Activated CD4-positive, alpha-beta T cell treated with anti-CD3 and anti-CD28 coated beads, Interleukin-2, amount 10 ng/mL, durations not matched to agents 24 days and 14 days (primary cell): ENCODE measurements at places on chromosomes 2 and 18. TPM values are rescaled to one million over a fixed set of nuclear protein-coding genes. Genes with fewer than 3 reads are reported as not detected.
A peak's percentile ranks its signal among the peaks of the same experiment; 100 is the strongest.

Gene SGPP2
- total RNA-seq, result 22.9 and 23.0 TPM in 2 replicates

Gene DYNAP
- total RNA-seq, result not detected in 2 replicates

Gene POU3F3
- not detected in 2 replicates for total RNA-seq

Gene SLC5A7
- total RNA-seq, result not detected in 2 replicates

Gene LINC00305
- not detected in 2 replicates for total RNA-seq

Gene OBSL1
- 0.26 and 0.47 TPM in 2 replicates for total RNA-seq

Gene NHEJ1
- 20.7 and 22.8 TPM in 2 replicates for total RNA-seq

DNA sequence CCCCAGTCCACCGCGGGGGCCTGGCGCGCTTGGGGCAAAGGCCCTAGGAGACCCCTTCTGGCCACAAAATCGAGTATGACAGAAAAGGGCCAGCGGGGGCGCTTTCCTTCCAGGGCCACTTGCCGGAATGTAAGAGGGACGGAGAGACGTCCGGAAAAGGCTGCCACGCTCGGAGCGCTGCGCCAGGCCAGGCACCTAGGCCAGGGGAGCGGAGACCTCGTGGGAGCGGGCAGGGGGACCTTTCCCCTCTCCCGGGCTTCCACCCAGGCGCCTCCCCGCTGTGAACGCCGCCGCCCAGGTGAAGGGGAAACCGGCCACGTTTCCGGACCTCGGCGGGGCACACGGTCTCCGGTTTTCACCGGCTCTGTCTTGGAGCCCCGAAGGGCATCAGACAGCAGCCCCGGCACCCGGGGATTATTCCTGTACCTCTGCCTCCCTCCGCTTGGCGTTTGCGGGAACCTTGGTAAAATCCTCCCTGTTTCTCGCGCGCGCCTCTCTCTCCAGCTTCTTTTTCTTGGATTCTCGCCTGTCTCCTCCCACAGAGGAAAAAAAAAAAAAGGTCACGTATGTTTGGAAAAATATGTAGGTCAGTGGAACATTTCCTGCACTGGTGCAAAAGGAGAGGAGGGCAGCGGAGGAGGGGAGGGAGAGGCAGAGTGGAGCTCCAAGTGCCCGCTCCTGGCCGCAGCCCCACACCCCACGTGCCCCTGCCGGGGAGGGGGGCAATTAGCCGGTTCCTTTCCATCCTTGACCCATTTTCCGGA, 1.2 kb upstream of the NPAS2 start:
- peak; percentile 68 for DNase-seq
- H3K4me3 ChIP-seq, result peak overlapping the region; percentile 83
- peaks cover 2% of the 10 kb centered on the region for H3K36me3 ChIP-seq
- peaks cover 47% of the 10 kb centered on the region for H3K27me3 ChIP-seq

GRCh38 chr2:239212929-239213642, 187.7 kb downstream of the HDAC4 start:
- peaks cover 44% of the 10 kb centered on the region for H3K4me1 ChIP-seq
- no peak overlapping the region for H3K27ac ChIP-seq
- no peak overlapping the region for H3K4me3 ChIP-seq
- no peak for DNase-seq
- peaks cover 20% of the 10 kb centered on the region for H3K36me3 ChIP-seq
- no peaks in the 10 kb centered on the region for H3K27me3 ChIP-seq

GRCh38 chr18:59085797-59086196, 53.9 kb upstream of the SEC11C start:
- DNase-seq, result no peak
- H3K4me1 ChIP-seq, result peaks cover 5% of the 10 kb centered on the region
- H3K4me3 ChIP-seq, result no peak overlapping the region

GRCh38 chr2:30191107-30191506, 40.2 kb upstream of the LBH start:
- DNase-seq, result no peak
- peaks cover 6% of the 10 kb centered on the region for H3K27me3 ChIP-seq
- no peaks in the 10 kb centered on the region for H3K36me3 ChIP-seq
- no peak overlapping the region for H3K4me3 ChIP-seq
- H3K27ac ChIP-seq, result no peak overlapping the region

- no peak overlapping the region for H3K4me3 ChIP-seq
- peaks cover 52% of the 10 kb centered on the region for H3K4me1 ChIP-seq
- peaks cover 71% of the 10 kb centered on the region for H3K36me3 ChIP-seq
- DNase-seq, result no peak
- peak overlapping the region; percentile 19 for H3K27ac ChIP-seq
Measured at GRCh38 chr2:27901234-27901633, 10.7 kb downstream of the BABAM2 start.

- H3K4me1 ChIP-seq, result no peaks in the 10 kb centered on the region
- H3K36me3 ChIP-seq, result no peaks in the 10 kb centered on the region
- H3K27me3 ChIP-seq, result no peaks in the 10 kb centered on the region
- no peak overlapping the region for H3K4me3 ChIP-seq
Measured at GRCh38 chr2:215019085-215019484, 119.3 kb downstream of the ABCA12 start.

DNA sequence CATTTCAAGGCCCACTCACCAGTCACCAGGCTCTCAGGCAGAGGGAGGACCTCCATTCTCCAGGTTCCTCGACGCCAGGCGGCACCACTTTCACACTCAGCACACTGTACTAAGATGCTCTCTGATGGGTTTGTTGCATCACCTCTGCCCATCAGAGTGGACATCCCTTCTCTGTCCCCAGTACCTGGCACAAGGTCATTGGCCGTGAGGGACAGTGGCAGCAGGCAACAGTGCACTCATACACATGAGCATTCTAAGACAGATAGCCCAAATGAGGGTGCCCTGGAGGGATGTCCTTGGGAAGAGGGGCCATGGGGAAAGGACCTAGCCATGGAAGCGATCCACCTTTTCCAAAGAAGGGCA, 3.0 kb upstream of the ADRA2B start:
- no peaks in the 10 kb centered on the region for H3K36me3 ChIP-seq
- H3K27ac ChIP-seq, result no peak overlapping the region
- DNase-seq, result no peak
- no peak overlapping the region for H3K4me3 ChIP-seq
- H3K4me1 ChIP-seq, result peaks cover 22% of the 10 kb centered on the region

DNA sequence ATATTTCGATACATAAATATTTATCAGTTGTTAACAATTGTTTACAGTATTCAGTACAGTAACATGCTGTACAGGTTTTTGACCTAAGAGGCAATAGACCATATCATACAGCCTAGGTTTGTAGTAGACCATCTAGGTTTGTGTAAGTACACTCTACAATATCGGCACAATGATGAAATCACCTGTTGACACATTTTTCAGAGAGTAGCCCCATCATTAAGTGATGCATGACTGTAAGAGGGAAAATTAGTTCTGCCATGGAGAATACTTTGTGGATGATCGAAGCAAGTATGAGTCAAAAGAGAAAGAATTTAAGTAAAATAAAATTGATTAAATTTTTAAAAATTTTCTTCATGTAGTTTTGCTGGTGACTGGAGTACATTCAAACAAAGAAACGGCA, 32.6 kb downstream of the VIT start:
- H3K4me1 ChIP-seq, result no peaks in the 10 kb centered on the region
- no peaks in the 10 kb centered on the region for H3K36me3 ChIP-seq
- H3K27ac ChIP-seq, result no peak overlapping the region
- DNase-seq, result no peak

DNA sequence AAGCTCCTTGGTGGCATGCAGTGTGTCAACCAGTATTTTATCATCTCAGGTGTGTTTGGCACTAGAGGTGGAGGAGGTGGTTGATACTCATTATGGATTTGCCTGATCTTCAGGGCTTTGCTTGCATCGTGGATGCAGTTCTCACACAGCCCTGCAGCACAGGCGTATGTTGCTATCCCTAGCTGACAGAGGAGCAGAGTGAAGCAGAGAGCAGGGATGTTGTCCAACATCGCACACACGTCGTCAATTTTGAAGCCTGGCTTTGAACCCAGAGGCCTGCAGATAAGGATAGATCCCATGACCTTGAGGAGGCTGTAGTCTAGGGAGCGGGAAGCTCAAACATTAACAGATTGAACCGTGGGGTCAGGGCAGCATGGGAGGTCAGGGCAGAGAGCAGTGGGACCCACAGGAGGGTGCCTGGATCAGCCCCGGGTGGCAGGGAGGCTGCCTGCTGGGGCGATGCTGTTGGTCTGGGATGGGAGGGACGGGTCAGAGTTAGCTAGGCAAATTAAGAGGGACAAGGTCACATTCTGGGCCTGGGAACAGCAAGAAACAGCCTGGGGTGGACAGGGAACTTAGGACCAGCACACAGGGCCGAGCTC, 4.2 kb downstream of the RNF144A start:
- H3K27me3 ChIP-seq, result no peaks in the 10 kb centered on the region
- H3K27ac ChIP-seq, result no peak overlapping the region
- H3K4me1 ChIP-seq, result peaks cover 47% of the 10 kb centered on the region
- no peak overlapping the region for H3K4me3 ChIP-seq
- peak; percentile 54 for DNase-seq
- H3K36me3 ChIP-seq, result peaks cover 29% of the 10 kb centered on the region

DNA sequence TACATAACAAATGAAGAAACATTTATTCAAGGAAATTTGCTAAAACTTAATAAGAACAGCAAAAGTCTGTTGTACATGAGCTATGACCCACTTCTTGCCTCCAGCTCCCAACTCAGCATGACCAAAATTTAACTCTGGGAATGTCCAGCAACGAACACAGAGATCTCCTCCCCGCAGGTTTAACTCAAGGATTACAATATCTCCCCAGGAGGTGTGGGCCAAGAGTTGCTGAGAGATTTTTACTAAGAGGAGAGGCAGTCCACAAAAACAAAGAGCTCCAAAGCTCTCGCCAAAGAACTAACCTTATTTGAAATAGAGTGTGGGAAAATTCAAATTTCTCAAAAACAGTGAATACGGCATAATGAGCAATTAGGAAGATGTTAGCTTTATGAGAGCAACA, 318.5 kb downstream of the GRB14 start:
- no peak overlapping the region for H3K4me3 ChIP-seq
- DNase-seq, result no peak
- H3K36me3 ChIP-seq, result no peaks in the 10 kb centered on the region

DNA sequence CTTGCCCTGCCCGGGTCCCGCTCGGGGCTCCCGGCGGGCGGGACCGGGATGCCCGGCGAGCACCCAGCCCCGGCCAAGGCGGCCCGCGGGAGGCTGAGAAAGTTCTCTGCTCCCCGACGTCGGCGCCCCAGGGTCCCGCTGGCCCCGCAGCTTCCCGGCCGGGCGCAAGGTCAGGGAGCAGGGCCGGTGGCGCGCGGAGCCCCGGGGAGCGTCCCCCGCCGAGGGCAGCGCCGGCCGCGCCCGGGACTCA, 331 bp downstream of the SERPINE2 start:
- peaks cover 9% of the 10 kb centered on the region for H3K36me3 ChIP-seq
- H3K27me3 ChIP-seq, result peaks cover 45% of the 10 kb centered on the region
- no peak for DNase-seq
- H3K27ac ChIP-seq, result no peak overlapping the region
- no peak overlapping the region for H3K4me3 ChIP-seq
- peaks cover 28% of the 10 kb centered on the region for H3K4me1 ChIP-seq

- H3K4me3 ChIP-seq, result no peak overlapping the region
- H3K27me3 ChIP-seq, result no peaks in the 10 kb centered on the region
- DNase-seq, result no peak
- H3K36me3 ChIP-seq, result no peaks in the 10 kb centered on the region
Measured at GRCh38 chr2:185984670-185985069, 246.1 kb downstream of the FSIP2 start.
